ENCODE measurements at places on chromosomes 5 and 9.

- no peak for DNase-seq
Measured at GRCh38 chr5:35360671-35361070, 130.4 kb upstream of the PRLR start.

DNA sequence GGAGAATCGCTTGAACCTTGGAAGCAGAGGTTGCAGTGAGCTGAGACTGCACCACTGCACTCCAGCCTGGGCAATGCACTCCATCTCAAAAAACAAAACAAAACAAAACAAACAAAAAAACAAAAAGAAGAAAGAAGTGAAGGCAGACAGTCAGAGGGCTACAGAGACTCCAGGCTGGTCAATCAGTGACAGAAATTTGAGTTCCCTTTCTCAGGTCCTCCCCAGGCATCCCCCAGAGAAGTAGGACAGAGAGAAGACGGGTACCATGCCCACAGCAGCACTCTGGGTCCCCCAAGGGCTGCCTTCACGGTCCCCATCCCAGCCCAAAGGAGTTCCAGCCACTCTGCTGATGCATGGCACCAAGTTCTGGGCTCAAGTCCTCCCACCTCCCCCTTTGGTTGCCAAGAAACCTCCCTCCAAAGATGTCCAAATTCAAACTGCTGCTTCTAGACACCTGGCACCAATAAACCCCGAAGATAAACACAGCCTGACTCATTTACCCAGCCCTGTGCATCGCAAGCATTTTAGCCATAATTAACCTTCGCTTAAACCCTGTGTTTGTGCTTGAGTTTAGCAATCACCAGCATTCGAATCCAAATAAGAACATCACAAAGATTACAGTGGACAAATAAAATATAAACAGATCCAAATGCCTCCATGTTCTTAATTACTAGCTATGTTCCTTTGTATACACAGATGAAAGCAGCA, 24.0 kb downstream of the SEMA4D start:
- no peak for DNase-seq

DNA sequence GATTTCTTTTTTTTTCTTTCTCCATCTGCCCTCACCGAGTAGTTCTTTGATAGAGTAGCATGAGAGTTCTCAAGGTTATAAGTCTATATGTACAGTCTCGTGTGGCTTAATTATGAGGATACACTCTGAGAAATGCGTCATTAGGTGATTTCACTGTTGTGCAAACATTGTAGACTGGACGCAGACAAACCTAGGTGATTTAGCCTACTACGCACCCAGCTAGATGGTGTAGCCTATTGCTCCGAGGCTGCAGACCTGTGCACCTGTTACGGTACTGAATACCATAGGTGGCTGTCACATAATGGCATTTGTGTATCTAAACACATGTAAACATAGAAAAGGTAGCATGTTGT, 26.9 kb upstream of the CORO2A start:
- no peak for DNase-seq

GRCh38 chr9:70205366-70206020, 53.3 kb upstream of the SMC5 start:
- DNase-seq, result no peak

DNA sequence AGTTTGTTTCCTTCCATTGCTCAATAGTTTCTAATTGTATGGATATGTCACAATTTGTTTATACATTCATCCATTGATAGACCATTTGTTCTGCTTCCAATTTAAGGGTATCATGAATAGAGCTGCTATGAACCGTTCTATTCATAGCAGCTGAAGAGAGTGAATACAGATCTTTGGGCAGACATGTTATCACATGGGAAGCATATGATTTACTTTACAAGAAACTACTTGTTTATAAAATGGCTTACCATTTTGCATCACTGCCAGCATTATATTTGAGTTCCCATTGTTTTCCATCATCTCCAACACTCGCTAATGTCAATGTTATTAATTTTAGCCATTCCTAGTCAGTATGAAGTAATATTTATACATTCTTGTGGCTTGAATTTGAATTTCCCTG, 549.0 kb downstream of the MAT2B start:
- DNase-seq, result no peak

Data from activated CD4-positive, CD25-positive, alpha-beta regulatory T cell treated with anti-CD3 and anti-CD28 coated beads, Interleukin-2, amount 50 U/mL, for 72 hours (primary cell).